ENCODE measurements at places on chromosomes 11 and 22. TPM values are rescaled to one million over a fixed set of nuclear protein-coding genes. Genes with fewer than 3 reads are reported as not detected.

- no peak for DNase-seq
These were observed 24.7 kb downstream of the TBCEL start for GRCh38 chr11:121048464-121049233.

DNA sequence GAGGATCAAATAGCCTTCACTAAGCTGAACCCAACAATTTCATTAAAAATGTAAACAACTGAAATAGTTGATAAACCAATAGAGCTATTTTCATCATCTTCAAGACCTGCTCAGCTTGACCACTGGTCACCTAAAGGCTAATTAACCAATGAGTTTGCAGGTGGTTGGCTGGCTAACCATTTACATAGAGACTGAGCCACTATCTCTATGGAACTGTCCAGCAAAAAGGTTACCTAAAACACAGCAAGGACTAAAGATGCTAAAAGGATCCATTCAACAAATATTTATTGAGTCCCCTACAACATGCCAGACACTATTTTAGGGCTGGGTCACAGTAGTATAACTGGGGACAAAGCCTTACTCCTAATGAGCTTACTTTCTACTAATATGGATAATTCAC is 123.8 kb downstream of the CD44 start:
- DNase-seq, result no peak

GRCh38 chr22:50416996-50417395 is 57.8 kb downstream of the SBF1 start:
- DNase-seq, result no peak

The CD3E gene
- 11.6 TPM for total RNA-seq

The WNT7B gene
- not detected for total RNA-seq

The EXPH5 gene
- total RNA-seq, result 11.1 TPM

All from GM12878 (cell line).